ENCODE measurements at places on chromosomes 5 and 9. TPM values are rescaled to one million over a fixed set of nuclear protein-coding genes. Genes with fewer than 3 reads are reported as not detected.

DNA sequence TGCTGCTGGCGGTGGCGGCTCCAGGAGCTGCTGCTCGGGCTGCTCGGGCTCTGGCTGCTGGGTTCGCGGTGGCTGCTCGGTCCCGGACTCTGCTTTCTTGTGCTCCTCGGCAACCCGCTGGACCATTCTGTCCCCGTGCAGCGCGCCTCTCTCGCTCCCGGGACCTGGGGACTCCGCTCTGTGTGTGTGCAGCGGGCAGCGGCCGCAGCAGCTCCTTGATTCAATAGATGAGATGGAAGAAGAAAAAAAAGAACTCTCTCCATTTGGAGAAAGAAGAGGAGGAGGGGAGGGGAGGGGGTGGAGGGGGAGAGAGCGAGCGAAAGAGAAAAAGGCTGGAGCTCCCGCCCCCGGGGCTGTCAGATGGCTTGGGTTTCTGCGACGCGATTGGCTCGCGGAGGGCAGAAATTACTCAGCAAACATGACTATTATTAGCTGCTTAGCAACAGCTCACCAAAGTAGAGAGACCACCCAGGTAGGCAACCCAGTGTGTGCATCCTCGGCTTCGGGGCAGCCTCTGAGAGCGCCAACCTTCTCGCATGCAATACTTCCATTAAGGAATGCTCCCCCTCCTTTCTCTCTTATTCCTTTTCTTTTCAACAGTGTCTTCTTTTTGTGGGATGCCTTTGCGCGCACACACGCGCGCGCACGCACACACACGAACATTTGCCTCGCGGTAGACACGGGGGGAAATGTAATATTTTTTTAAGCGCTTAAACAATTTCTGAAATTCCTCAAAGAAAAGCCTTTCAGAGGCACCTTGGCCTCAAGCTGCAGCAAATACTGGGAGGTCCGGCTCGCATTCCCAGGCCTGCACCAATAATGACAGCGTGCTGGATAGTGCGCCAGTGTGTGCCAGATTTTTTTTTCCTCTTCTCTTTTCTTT lies 7.6 kb downstream of the PTCH1 start:
- H3K4me3 ChIP-seq = peak overlapping the region; percentile 87
- H3K27ac ChIP-seq = peak overlapping the region; percentile 97

DNA sequence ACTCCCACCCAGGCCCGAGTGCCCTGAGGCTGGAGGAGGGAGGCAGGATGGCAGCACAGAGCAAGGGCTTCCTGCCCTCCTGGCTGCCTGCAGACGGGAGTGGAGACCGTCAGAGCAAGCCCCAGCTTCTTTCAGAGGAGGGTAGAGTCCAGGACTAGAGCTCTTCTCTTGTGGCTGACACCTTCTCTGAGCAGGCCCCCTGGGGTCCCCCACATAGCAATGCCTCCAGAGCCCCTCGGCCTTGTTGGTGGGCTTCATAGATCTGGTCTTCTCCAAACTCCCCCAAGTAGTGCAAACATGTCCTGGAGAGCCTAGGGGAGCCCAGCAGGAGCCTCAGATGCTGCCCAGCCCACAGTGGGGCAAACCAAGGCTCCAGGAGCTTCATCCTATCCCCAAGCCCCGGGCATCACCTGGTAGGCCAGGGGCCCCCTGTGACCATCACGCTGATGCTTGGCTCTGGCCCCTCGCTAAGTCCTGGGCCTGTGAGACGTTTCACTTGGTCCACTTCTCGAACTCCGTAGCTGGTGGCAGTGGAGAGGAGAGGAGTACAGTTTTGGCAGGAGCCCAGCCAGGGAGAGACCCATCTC lies 2.0 kb downstream of the MZB1 start:
- no peak overlapping the region for H3K27ac ChIP-seq
- H3K36me3 ChIP-seq = no peaks in the 10 kb centered on the region
- no peak overlapping the region for H3K4me3 ChIP-seq
- DNase-seq = no peak
- peaks cover 16% of the 10 kb centered on the region for H3K4me1 ChIP-seq
- peaks cover 8% of the 10 kb centered on the region for H3K27me3 ChIP-seq

DNA sequence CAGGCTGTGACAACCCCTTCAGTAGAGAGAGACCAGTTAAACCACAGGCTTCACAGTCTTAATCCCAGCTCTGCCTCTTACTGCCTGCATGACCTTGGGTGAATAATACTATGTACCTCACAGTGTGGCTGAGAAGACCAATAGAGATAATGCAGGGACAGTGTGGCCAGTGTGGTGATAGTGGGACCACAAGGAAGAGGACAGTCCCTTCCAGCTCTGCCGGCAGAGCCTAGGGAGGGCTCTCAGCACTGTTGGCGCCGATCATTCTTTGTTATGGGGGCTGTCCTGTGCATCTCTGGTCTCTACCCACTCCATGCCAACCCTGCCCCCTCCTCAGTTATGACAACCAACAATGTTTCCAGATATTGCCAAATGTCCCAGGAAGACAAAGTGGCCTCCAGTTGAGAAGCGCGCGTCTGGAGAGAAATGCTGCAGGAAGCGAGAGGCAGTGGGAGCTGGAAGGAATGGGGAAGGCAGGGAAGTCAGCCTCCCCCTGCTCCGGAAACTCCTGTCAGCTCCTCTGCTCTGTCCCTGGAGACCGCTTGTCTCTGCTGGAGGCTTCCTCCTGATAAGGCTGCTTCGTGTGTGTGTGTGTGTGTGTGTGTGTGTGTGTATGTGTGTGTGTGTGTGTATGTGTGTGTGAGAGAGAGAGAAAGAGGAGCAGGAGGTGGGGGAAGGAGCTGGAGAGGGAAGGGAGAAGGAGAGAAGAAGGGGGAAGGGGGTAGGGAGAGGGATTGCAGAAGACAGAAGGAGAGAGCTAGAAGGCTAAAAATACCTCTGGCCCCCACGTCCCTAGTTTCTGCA lies 31.8 kb upstream of the FABP6 start:
- H3K36me3 ChIP-seq = no peaks in the 10 kb centered on the region
- 0 out of 2 replicates have a peak overlapping the region, but pooled peaks have one; percentile 11 for H3K4me3 ChIP-seq
- H3K27me3 ChIP-seq = no peaks in the 10 kb centered on the region
- peaks cover 27% of the 10 kb centered on the region for H3K4me1 ChIP-seq
- DNase-seq = peak; percentile 53

HAND1 gene
- not detected for total RNA-seq

- H3K27me3 ChIP-seq = peaks cover 3% of the 10 kb centered on the region
- H3K4me1 ChIP-seq = no peaks in the 10 kb centered on the region
- no peaks in the 10 kb centered on the region for H3K36me3 ChIP-seq
- no peak for DNase-seq
- no peak overlapping the region for H3K27ac ChIP-seq
These were observed 17.3 kb upstream of the ANKRD18B start for GRCh38 chr9:33506626-33507370.

BTNL8 gene
- 0.85 TPM for total RNA-seq

GRCh38 chr9:134863941-134864820 lies 16.4 kb upstream of the FCN2 start:
- H3K4me1 ChIP-seq = no peaks in the 10 kb centered on the region
- no peak overlapping the region for H3K4me3 ChIP-seq
- H3K36me3 ChIP-seq = no peaks in the 10 kb centered on the region
- no peak overlapping the region for H3K27ac ChIP-seq
- no peak for DNase-seq

OR13C8 gene
- not detected for total RNA-seq

GRCh38 chr9:22040760-22041159 lies 31.7 kb upstream of the CDKN2B start:
- no peak overlapping the region for H3K27ac ChIP-seq
- DNase-seq = no peak
- H3K4me3 ChIP-seq = no peak overlapping the region
- no peaks in the 10 kb centered on the region for H3K36me3 ChIP-seq
- H3K4me1 ChIP-seq = no peaks in the 10 kb centered on the region

DNA sequence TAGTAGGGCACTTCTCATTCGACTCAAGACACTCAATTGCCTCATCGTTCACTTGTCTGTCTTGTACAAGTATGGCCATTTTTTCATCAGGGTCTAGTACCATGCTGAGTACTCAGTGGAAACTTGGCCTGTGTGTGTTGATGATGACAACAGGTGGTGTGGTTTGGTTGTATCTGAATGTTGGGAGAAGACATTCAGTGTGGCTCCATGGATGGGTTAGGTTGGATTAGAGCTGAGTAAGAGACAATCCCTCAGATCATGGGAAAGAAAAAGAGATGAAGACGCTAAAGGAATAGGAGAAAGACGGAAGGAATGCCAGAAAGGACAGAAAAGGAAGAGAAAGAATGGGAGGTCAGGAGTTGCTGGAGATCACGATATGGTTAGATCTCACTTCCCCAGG lies 17.0 kb downstream of the PCDH1 start:
- H3K27ac ChIP-seq = 0 out of 2 replicates have a peak overlapping the region, but pooled peaks have one; percentile 45
- H3K27me3 ChIP-seq = no peaks in the 10 kb centered on the region
- H3K4me1 ChIP-seq = peaks cover 18% of the 10 kb centered on the region
- DNase-seq = no peak

- H3K27ac ChIP-seq = no peak overlapping the region
- DNase-seq = no peak
- H3K27me3 ChIP-seq = no peaks in the 10 kb centered on the region
- H3K36me3 ChIP-seq = no peaks in the 10 kb centered on the region
These were observed 209.3 kb upstream of the PPP1R2B start for GRCh38 chr5:156640691-156641241.

AK8 gene
- total RNA-seq = 0.14 TPM

SLU7 gene
- total RNA-seq = 33.2 TPM

ANAPC2 gene
- 41.5 TPM for total RNA-seq

GHR gene
- 1.9 TPM for total RNA-seq

SPIN1 gene
- 158 TPM for total RNA-seq

- H3K4me3 ChIP-seq = no peak overlapping the region
These were observed 28.3 kb downstream of the IARS1 start for GRCh38 chr9:92265154-92265553.
